NCI-H460 (cell line): ENCODE measurements at places on chromosomes 7 and 10. TPM values are rescaled to one million over a fixed set of nuclear protein-coding genes. Genes with fewer than 3 reads are reported as not detected.
A peak's percentile ranks its signal among the peaks of the same experiment; 100 is the strongest.

GRCh38 chr7:80439894-80440821, 71.7 kb downstream of the GNAT3 start:
- DNase-seq = no peak

DNA sequence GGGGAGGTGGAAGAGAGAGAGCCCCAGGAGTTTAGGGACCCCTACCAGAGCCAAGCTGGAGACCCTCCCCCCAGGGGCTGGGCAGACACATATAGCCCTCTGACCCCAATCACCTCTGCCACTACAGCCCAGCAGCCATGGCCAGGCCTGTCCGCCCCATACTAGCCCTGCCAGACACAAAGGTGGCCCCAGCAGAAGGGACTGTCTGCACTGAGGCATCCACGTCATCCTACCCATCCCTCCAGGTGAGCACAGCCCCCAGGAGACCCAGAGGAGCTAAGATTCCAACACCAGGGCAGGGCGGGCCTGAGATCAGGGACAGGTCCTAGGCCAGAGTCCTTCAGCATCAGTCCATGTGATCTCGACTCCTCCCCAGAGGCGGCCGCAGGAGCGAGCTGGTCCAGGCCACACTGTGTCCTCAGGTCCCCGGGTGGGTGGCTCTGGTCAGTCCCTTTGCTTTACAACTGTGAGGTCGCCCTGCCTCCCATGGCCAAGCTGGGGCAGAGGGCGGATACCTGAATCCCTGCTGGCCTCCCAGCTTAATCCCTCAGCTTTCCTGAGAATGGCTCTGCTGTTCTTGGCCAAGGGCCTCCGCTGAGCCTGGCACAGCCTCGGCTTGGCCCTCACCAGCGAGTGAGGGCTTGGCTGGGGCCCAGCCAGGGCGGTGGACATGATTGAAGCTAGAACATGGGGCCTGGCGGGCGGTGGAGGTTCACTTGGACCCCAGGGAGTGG, 14.3 kb upstream of the ELN start:
- no peak for DNase-seq

- DNase-seq = no peak
These were observed 550 bp upstream of the ANK3 start for GRCh38 chr10:60390224-60390626.

- DNase-seq = peak; percentile 56
These were observed 279.6 kb upstream of the HGF start for GRCh38 chr7:82049442-82049841.

Gene TMEM72
- total RNA-seq = not detected in 2 replicates

Gene ERVW-1
- not detected in 2 replicates for total RNA-seq

Gene GPR141
- total RNA-seq = not detected in 2 replicates
